ENCODE measurements at places on chromosomes 16 and 17.
A peak's percentile ranks its signal among the peaks of the same experiment; 100 is the strongest.

DNA sequence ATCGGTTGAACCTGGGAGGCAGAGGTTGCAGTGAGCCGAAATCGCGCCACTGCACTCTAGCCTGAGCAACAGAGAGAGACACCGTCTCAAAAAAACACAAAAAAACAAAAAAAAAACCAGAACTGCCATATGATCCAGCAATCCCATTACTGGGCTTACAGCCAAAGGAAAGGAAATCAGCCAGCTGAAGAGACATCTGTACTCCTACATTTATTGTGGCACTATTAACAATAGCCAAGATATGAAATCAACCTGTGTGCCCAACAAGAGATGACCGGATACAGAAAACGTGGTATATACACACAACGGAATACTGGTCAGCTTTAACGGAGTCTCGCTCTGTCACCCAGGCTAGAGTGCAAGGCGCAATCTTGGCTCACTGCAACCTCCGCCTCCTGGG lies 14.6 kb downstream of the FANCA start:
- DNase-seq: peak; percentile 61

- DNase-seq: no peak
These were observed 95.2 kb upstream of the FOXF1 start for GRCh38 chr16:86414991-86415740.

DNA sequence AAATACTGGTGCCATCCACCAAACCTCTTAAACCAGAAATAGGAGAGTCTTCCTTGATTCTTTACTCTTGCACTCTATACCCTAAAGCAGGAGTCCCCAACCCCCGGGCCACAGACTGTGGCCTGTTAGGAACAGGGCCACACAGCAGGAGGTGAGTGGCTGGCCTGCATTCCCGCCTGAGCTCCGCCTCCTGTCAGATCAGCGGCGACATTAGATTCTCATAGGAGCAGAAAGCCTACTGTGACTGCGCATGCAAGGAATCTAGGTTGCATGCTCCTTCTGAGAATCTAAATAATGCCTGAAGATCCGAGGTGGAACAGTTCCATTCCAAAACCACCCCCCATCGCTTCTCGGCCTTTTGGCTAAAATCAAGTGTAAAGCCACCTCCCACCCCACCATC lies 30.3 kb upstream of the SRCIN1 start:
- DNase-seq: no peak

GRCh38 chr16:11309895-11310633 lies 28.9 kb upstream of the PRM1 start:
- no peak for DNase-seq

DNA sequence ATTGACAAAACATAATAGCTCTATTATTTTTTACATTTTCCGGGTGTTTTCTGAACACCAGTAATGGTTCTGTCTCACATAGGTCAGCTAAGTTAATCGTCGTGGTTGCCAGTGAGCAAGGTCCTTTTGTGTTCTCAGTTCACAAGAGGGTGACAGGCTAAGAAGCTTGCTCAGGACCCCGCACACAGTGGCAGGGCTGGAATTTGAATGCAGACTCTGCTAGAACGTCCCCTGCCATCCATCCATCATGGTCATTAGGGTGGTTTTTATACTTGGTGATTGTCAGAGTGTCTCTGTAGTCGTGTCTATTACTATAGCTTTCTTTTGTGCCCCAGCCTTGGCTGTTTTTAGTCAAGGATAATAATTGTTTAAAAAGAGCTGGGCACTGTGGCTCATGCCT lies 176.2 kb downstream of the SNX29 start:
- no peak for DNase-seq
